ENCODE measurements at places on chromosomes 4 and X. TPM values are rescaled to one million over a fixed set of nuclear protein-coding genes. Genes with fewer than 3 reads are reported as not detected.

The TMPRSS11B gene
- total RNA-seq: not detected

The FAM9B gene
- total RNA-seq: not detected

GRCh38 chr4:27293831-27294230, 433.2 kb downstream of the STIM2 start:
- H3K36me3 ChIP-seq: no peaks in the 10 kb centered on the region
- no peak overlapping the region for H3K4me3 ChIP-seq
- H3K27me3 ChIP-seq: no peaks in the 10 kb centered on the region
- H3K27ac ChIP-seq: no peak overlapping the region
- no peak for DNase-seq

GRCh38 chr4:149973181-149973580, 105.1 kb upstream of the DCLK2 start:
- H3K27me3 ChIP-seq: no peaks in the 10 kb centered on the region
- no peak overlapping the region for H3K4me3 ChIP-seq
- H3K27ac ChIP-seq: no peak overlapping the region
- no peaks in the 10 kb centered on the region for H3K4me1 ChIP-seq

- no peak for DNase-seq
- H3K4me1 ChIP-seq: no peaks in the 10 kb centered on the region
- H3K4me3 ChIP-seq: no peak overlapping the region
- no peak overlapping the region for H3K27ac ChIP-seq
- no peaks in the 10 kb centered on the region for H3K36me3 ChIP-seq
These were observed 5.2 kb upstream of the IRF2 start for GRCh38 chr4:184479516-184479950.

GRCh38 chr4:127463883-127464282, 168.9 kb upstream of the INTU start:
- no peak overlapping the region for H3K4me3 ChIP-seq
- no peaks in the 10 kb centered on the region for H3K36me3 ChIP-seq
- no peaks in the 10 kb centered on the region for H3K4me1 ChIP-seq
- no peak for DNase-seq

The XKRX gene
- 0.21 TPM for total RNA-seq

The NR3C2 gene
- 0.26 TPM for total RNA-seq

- H3K27ac ChIP-seq: no peak overlapping the region
- H3K4me1 ChIP-seq: no peaks in the 10 kb centered on the region
- no peaks in the 10 kb centered on the region for H3K36me3 ChIP-seq
- H3K4me3 ChIP-seq: no peak overlapping the region
- no peaks in the 10 kb centered on the region for H3K27me3 ChIP-seq
These were observed 39.6 kb upstream of the SRPX start for GRCh38 chrX:38260231-38260630.

DNA sequence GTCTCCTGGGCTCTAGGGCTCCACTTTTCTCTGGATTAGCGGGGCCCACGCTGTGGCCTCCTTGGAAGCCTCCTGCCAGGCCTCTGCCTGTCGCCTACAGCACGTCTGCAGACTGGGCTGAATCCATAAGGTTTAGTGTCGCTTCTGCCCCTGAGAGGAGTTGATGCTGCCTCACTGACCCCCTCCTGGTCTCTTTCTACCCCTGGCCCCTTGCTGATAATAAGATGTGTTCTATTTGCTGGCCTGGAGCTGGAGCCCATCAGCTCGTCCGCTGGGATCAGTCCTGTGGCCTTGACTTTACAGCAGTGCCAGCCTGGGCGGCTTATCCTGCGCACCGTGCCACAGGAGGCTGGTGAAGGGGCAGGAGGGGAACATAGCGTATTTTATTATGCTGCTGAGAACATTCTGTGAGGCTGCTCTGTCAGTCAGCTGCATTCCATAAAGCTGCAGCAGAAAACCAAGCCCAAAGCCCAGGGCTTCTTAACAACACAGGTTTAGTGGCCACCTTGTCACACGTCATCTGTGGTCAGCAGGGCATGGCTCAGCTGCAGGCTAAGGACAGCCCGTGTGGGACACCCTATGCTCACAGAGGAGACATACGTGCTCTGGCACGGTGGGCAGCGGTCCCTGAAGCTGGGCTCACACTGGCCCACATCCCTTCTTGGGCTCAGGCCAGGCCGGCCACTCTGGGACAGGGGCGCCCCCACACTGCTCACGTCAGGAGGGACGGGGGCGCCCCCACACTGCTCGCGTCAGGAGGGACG, 29.3 kb upstream of the HGFAC start:
- H3K27ac ChIP-seq: no peak overlapping the region
- H3K27me3 ChIP-seq: no peaks in the 10 kb centered on the region
- no peaks in the 10 kb centered on the region for H3K36me3 ChIP-seq
- H3K4me3 ChIP-seq: no peak overlapping the region

- no peak for DNase-seq
- no peak overlapping the region for H3K4me3 ChIP-seq
- no peaks in the 10 kb centered on the region for H3K36me3 ChIP-seq
- no peaks in the 10 kb centered on the region for H3K4me1 ChIP-seq
- no peak overlapping the region for H3K27ac ChIP-seq
These were observed 9.0 kb downstream of the TNIP2 start for GRCh38 chr4:2746891-2747695.

DNA sequence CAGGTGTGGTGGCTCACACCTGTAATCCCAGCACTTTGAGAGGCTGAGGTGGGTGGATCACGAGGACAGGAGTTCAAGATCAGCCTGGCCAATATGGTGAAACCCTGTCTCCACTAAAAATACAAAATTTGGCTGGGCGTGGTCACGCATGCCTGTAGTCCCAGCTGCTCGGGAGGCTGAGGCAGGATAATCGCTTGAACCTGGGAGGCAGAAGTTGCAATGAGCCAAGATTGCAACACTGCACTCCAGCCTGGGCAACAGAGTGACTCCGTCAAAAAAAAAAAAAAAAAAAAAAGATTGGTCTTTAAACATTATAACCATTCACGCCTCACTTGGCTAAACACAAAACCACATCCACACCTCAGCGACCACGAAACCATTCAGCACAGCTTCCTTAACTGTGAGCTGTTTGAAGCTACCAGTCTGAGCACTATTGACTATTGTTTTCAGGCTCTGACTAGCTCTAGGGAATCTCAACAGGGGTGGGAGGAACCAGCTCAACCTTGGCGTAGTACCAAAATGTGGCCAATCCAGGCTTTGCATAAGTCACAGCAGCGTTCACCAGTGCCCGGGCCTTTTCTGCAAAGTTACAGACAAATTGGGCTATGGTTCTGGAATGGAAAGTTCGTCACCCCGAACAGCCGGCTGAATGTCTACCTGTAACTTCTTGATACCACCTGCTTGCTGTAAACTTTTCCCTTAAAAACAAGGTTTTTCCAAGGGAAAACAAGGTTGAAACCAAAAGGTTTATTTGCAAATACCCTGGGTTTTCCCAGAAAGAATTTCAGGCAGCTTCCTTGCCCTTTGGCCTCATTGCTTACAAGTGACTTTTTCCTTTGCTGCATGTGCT, 73.6 kb upstream of the DHX15 start:
- no peaks in the 10 kb centered on the region for H3K4me1 ChIP-seq
- no peak for DNase-seq
- no peaks in the 10 kb centered on the region for H3K36me3 ChIP-seq
- no peak overlapping the region for H3K27ac ChIP-seq
- no peaks in the 10 kb centered on the region for H3K27me3 ChIP-seq

The ATP11C gene
- total RNA-seq: 61.3 TPM

- H3K36me3 ChIP-seq: no peaks in the 10 kb centered on the region
- H3K27me3 ChIP-seq: no peaks in the 10 kb centered on the region
- H3K4me1 ChIP-seq: no peaks in the 10 kb centered on the region
- H3K27ac ChIP-seq: no peak within 1 kb of the TSS
These were observed at the start of gene ASMT for GRCh38 chrX:1614927-1615326. ASMT (plus strand) TSS chrX:1615059; CDS start chrX:1615200, 141 bp downstream.

GRCh38 chrX:24395775-24396174, 35.3 kb downstream of the SUPT20HL1 start:
- DNase-seq: peak; percentile 28
- no peaks in the 10 kb centered on the region for H3K36me3 ChIP-seq
- no peaks in the 10 kb centered on the region for H3K27me3 ChIP-seq
- no peak overlapping the region for H3K4me3 ChIP-seq
- no peak overlapping the region for H3K27ac ChIP-seq

- no peak overlapping the region for H3K27ac ChIP-seq
- no peaks in the 10 kb centered on the region for H3K36me3 ChIP-seq
- no peak overlapping the region for H3K4me3 ChIP-seq
- peaks cover 9% of the 10 kb centered on the region for H3K4me1 ChIP-seq
These were observed 5.3 kb downstream of the SLAIN2 start for GRCh38 chr4:48346594-48346993.

The SAT1 gene
- total RNA-seq: 173 TPM

DNA sequence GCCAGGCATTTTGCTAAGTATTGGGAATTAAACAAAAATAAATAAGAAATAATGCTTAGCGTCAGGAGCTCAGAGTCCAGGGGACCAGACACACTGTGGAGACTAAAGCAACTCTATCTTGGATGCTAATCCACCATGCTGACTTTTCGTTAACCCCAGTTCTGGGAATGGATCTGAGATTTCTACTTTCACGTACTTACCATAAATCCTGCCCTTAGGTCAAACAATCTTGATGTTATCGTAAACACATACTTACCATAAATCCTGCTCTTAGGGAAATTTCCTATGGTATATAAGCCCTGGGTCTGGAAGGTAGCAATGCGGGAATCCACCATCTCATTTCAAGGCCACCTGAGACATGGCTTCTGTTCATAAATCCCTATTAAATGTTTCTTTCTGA, 204.5 kb upstream of the IGFBP7 start:
- no peaks in the 10 kb centered on the region for H3K27me3 ChIP-seq
- no peak overlapping the region for H3K27ac ChIP-seq
- H3K4me1 ChIP-seq: no peaks in the 10 kb centered on the region
- DNase-seq: no peak
- no peak overlapping the region for H3K4me3 ChIP-seq

- H3K36me3 ChIP-seq: peaks cover 5% of the 10 kb centered on the region
- H3K27ac ChIP-seq: peak overlapping the region; percentile 95
- DNase-seq: no peak
These were observed 394 bp upstream of the UXT start for GRCh38 chrX:47659421-47659726.

GRCh38 chrX:95907081-95907480, 777.6 kb upstream of the DIAPH2 start:
- H3K27ac ChIP-seq: no peak overlapping the region
- no peak for DNase-seq
- H3K4me3 ChIP-seq: no peak overlapping the region
- no peaks in the 10 kb centered on the region for H3K4me1 ChIP-seq

The ZNF674 gene
- total RNA-seq: 7.2 TPM

The CT47A1 gene
- not detected for total RNA-seq

DNA sequence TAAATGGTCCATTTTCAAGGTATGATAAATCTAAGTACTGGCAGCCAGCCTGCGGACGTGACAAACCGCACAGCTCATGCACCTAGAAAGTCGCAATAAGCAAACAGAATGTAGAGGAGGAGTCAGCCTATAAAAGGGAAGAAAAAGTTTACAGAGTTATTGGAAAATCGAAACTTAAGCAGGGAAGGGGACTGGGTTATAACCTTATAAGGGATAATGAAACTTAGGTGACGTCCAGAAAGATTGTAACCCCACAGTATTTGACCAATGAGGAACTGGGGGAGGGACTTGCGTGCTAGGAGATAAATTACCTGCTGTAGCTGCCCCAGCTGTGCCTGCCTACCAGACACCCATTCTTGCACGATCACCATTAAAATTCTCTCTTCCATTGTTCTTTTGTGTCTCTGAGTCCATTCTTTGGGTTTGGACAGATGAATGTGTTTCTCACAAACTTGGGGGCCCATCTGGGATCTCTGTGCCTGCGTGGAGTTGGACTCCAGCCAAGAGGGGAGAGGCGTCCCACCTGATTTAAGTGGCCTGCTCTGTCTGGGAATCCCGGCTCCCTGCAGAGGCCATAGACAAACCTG, 61.0 kb downstream of the ZCCHC12 start:
- no peak for DNase-seq
- H3K4me3 ChIP-seq: no peak overlapping the region
- H3K4me1 ChIP-seq: no peaks in the 10 kb centered on the region
- H3K36me3 ChIP-seq: no peaks in the 10 kb centered on the region

GRCh38 chr4:153255233-153255632, 51.0 kb downstream of the TRIM2 start:
- H3K36me3 ChIP-seq: no peaks in the 10 kb centered on the region
- no peak overlapping the region for H3K4me3 ChIP-seq
- H3K27ac ChIP-seq: no peak overlapping the region
- no peaks in the 10 kb centered on the region for H3K27me3 ChIP-seq
- peaks cover 6% of the 10 kb centered on the region for H3K4me1 ChIP-seq

GRCh38 chrX:17679820-17680219, 57.5 kb upstream of the SCML1 start:
- H3K4me3 ChIP-seq: no peak overlapping the region
- H3K4me1 ChIP-seq: no peaks in the 10 kb centered on the region
- H3K36me3 ChIP-seq: no peaks in the 10 kb centered on the region
- H3K27me3 ChIP-seq: no peaks in the 10 kb centered on the region
- no peak overlapping the region for H3K27ac ChIP-seq

The PRR32 gene
- not detected for total RNA-seq

The ENPEP gene
- not detected for total RNA-seq

The SLC35A2 gene
- 72.4 TPM for total RNA-seq

The MAGEA1 gene
- total RNA-seq: not detected

The TLR6 gene
- 1.1 TPM for total RNA-seq

DNA sequence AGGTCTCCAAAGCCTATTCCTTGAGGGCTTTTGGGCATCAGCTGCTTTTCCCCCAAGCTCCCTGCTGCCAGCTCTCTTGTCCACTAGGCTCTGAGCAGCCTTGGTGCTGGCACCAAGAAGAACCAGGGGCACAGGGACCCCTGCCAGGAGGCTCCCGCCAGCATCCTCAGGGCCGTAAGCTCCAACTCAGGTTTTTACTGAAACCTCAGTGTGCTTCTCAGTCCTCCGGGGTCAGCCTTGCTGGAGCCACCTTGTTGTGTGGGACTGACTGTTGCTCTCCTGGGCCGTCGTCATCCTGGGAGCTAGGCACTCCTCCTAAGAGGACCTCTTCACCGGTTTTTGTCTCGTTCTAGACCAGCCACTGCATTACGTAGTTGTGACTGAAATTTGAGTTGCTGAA, 38.9 kb downstream of the NOP14 start:
- no peak overlapping the region for H3K27ac ChIP-seq
- no peak for DNase-seq
- no peak overlapping the region for H3K4me3 ChIP-seq
- no peaks in the 10 kb centered on the region for H3K27me3 ChIP-seq

GRCh38 chr4:180757927-180758326, 1485.3 kb upstream of the TENM3 start:
- no peaks in the 10 kb centered on the region for H3K36me3 ChIP-seq
- H3K4me3 ChIP-seq: no peak overlapping the region
- DNase-seq: no peak
- H3K27me3 ChIP-seq: no peaks in the 10 kb centered on the region

- no peaks in the 10 kb centered on the region for H3K4me1 ChIP-seq
- H3K27ac ChIP-seq: no peak overlapping the region
- no peaks in the 10 kb centered on the region for H3K27me3 ChIP-seq
- no peak for DNase-seq
- no peaks in the 10 kb centered on the region for H3K36me3 ChIP-seq
These were observed 475.6 kb upstream of the FTHL17 start for GRCh38 chrX:31547416-31547815.

GRCh38 chr4:173024203-173024602, 144.4 kb upstream of the GALNT7 start:
- no peaks in the 10 kb centered on the region for H3K27me3 ChIP-seq
- no peaks in the 10 kb centered on the region for H3K4me1 ChIP-seq
- DNase-seq: no peak
- peak overlapping the region; percentile 68 for H3K27ac ChIP-seq

The FAM133A gene
- not detected for total RNA-seq
